ENCODE measurements at places on chromosomes 2 and 18.

DNA sequence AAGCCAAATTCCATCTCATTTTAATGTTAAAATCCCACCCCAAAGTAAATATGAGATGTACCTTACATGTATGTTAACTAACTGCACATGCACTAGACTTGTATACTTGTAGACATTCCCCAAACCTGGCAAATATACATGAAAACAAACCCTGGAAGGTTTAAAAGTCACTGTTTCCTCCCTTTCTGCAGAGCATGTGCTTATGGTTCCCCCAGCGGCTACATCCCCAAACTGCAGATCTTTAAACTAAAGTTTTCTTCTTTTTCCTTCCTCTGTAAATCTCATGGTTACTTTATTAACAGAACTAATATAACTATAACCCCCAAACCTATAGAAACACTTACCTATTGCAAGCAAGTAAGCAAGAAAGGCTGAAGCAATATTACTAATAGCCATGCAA, 731.5 kb downstream of the LRP1B start:
- DNase-seq, result no peak

- DNase-seq, result no peak
Measured at GRCh38 chr2:50133766-50134165, 898.2 kb downstream of the NRXN1 start.

GRCh38 chr2:239454507-239454906, 53.7 kb upstream of the HDAC4 start:
- no peak for DNase-seq

GRCh38 chr2:42129947-42130346, 39.2 kb upstream of the EML4 start:
- DNase-seq, result no peak

DNA sequence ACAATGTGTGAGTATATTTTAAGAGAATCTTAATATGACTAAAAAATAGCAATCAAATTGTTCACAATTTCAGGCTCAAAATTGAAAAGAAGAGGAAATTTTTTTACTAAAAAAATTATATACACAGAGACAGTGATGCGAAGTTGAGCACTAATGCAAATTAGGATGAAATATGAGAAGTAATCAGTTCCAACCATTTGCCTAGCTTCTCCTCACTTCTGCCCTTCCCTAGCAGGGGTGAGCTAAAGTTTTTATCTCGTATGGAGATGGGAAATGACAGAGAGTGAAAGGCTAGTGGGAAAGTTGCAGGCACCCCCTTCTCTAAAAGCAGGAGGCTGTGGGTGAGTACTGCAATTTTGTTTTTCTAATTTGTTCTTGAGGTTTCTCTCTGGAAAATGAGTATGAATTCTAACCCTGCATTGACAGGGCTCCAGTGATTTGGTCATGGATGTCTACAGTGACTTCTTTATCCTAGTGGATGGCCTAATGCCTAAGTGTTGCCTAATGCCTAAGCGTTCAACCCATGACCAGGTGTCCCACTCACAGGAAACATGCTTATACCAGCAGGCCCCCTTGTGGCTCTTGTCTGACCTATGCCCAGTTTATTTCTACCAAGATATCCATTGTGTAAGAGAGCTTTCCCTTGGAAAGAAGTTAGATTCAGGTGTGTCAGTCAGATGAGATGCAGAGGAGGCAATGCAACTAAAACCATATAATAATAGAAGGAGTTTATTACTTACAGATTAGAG, 78.0 kb upstream of the HNMT start:
- peak; percentile 40 for DNase-seq

- DNase-seq, result no peak
Measured at GRCh38 chr2:108324531-108325255, 36.0 kb downstream of the SULT1C2 start.

DNA sequence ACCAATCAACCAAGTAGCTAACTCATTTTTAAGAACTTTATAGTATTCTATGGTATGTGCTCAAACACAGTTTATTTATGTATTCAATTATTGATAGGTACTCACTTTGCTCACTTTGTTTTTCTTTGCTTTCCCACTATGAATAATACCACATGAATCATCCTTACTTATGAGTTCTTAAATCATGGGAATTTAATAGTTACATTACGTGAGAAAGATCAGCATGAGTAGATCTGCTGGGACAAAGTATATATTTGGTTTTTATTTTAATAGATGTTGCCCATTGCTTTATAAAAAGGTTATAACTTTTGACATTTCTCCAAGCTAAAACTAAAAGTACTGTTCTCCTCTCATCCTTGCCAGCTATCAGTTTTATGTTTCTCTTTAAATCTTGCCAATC, 390.7 kb downstream of the LRATD1 start:
- no peak for DNase-seq

- DNase-seq, result no peak
Measured at GRCh38 chr2:175688243-175688642, 313.8 kb downstream of the LNPK start.

DNA sequence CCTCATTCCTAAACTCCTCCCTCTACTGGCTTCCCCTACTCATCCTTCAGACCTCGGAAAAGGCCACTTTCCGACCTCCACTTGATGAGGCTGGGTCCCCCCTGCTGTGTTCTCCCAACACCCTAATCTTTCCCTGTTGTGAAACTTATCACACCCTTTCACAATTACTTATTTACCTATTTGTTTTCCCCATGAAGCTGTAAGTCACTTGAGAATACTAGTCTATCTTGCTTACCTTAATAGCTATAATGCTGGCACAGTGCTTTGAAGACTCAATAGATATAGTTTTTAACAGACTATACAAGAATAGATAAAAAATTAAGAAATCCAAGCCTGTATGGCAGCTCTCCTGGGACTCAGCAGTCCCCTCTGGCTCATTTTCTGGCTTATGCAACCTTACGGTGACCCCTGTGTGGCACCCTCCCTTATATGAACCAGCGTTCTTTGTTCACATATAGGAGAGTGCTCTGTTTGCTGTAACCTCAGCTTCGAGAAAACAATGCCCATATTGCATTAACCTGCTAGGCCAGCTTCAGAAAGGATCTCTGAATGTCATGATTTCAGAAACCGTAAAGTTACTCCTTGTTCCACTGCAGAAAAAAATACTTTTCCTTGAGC, 220.4 kb upstream of the PKDCC start:
- no peak for DNase-seq

GRCh38 chr2:212032536-212033219, 505.9 kb downstream of the ERBB4 start:
- no peak for DNase-seq

DNA sequence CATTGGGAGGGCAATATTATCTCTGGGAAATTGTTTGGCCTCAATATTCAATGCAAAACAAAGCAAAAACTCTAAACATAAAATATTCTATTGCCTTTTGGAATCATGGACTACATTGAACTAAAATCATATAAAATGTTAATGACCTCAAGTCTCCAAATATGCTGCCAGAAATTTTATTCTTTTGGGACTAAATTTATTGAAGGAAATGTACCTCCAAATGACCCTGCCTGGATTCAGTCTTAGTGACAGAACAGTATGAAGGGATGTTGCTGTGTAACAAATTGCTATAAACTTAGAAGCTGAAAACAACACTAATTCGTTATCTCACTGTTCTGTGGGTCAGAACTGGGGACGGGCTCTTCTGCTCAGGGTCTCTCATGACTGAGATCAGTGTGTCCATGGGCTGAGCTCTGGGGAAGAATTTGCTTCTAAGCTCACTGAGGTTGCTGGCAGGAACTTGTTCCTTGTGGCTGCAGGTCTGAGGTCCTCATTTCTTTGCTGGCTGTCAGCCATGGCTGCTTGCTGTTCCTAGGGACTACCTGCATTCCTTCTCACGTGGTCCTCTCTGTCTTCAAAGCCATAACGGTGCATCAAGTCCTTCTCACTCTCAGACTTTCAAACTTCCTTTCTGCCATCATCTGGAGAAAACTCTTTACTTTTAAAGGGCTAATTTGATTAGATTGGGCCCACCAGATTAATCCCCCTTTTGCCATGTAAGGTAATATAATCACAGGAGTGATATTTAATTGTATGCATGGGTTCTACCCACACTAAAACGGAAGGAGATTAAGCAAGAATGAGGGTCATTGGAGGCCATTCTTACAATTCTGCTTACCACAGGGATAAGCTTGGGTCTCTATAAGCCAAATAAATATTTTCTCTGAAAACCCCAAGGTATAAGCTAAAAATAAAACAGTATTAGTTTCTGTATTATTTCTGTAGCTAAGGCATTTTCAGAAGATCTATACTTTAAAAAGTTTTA, 149.0 kb downstream of the ADCYAP1 start:
- DNase-seq, result no peak

DNA sequence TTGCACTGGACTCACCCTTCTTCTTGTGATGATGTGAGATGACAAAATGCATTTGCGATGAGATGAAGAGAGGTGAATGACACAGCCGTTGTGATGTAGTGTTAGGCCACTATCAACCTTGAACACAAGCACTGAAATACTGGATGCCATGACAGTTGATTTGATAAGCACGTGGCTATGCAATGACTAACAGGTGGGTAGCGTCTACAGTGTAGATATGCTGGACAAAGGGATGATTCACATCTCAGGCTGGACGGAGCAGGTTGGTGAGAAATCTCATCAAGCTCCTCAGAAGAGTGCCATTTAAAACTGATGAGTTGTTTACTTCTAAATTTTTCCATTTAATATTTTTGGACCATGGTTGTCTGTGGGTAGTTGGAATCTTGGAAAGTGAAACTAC, 375.8 kb upstream of the LYPD1 start:
- DNase-seq, result no peak

Measured in NCI-H1417 (cell line).